Activated CD8-positive, alpha-beta T cell treated with anti-CD3 and anti-CD28 coated beads for 36 hours (primary cell): ENCODE measurements at places on chromosomes 12 and 14. TPM values are rescaled to one million over a fixed set of nuclear protein-coding genes. Genes with fewer than 3 reads are reported as not detected.

DCN gene
- total RNA-seq: not detected

CLEC4A gene
- total RNA-seq: 2.0 TPM

KLHL33 gene
- total RNA-seq: 0.54 TPM

NEUROD4 gene
- total RNA-seq: not detected

LRIG3 gene
- total RNA-seq: not detected

POTEG gene
- total RNA-seq: not detected

BORCS5 gene
- total RNA-seq: 32.9 TPM

FOXA1 gene
- not detected for total RNA-seq

TSPAN9 gene
- total RNA-seq: 0.07 TPM

TAMALIN gene
- 26.4 TPM for total RNA-seq

TSPAN19 gene
- not detected for total RNA-seq

DNA sequence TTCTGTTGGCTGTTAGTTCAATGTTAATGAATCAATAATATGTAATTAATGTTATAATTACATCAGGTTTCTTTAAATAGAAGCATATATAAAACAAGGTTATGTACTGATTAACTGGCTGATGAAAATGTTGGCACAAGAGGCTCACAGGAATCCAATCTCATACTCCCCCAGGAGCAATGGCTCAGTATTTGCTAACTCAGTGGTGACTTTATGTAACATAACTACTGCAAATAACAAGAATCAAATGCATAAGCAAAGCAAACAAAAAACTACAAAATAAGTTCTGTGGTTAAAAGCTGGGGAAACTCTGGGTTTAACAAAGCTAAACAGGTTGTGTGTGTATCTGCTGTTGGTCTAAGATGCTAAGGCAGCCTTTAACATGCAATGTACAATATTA is 27.7 kb upstream of the BBS10 start:
- peaks cover 6% of the 10 kb centered on the region for H3K4me1 ChIP-seq
- H3K27me3 ChIP-seq: no peaks in the 10 kb centered on the region
- DNase-seq: no peak
- no peak overlapping the region for H3K4me3 ChIP-seq
- no peak overlapping the region for H3K27ac ChIP-seq

GRCh38 chr12:31906557-31907301 is 52.5 kb upstream of the RESF1 start:
- no peak overlapping the region for H3K4me3 ChIP-seq
- peaks cover 19% of the 10 kb centered on the region for H3K36me3 ChIP-seq
- no peaks in the 10 kb centered on the region for H3K27me3 ChIP-seq
- no peak overlapping the region for H3K27ac ChIP-seq
- peaks cover 16% of the 10 kb centered on the region for H3K4me1 ChIP-seq

DNA sequence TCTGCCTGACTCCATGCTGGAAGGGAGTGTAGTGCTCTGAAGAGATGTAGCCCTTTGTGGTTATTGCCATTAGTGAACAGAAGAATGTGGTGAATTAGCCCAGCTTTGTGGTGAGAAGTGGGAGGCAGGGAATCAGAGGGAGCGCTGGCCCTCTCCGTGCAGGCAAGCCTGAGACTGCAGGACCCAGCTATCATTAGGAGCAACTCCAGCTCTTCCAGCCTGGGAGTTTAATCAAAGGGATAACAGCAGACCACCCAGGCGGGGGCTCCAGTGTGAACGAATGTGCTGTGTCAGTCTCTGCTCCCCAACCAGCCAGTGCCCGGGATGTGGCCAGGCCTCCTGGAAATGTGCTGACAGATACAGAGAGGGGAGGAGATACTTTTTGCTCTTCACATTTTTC is 142.7 kb downstream of the TTLL5 start:
- no peak overlapping the region for H3K4me3 ChIP-seq
- H3K36me3 ChIP-seq: peaks cover 25% of the 10 kb centered on the region
- no peak overlapping the region for H3K27ac ChIP-seq
- H3K27me3 ChIP-seq: no peaks in the 10 kb centered on the region

GRCh38 chr14:61774861-61775260 is 12.6 kb downstream of the SNAPC1 start:
- no peak for DNase-seq
- H3K4me3 ChIP-seq: no peak overlapping the region
- no peak overlapping the region for H3K27ac ChIP-seq
- peaks cover 22% of the 10 kb centered on the region for H3K4me1 ChIP-seq
- peaks cover 47% of the 10 kb centered on the region for H3K36me3 ChIP-seq

DNA sequence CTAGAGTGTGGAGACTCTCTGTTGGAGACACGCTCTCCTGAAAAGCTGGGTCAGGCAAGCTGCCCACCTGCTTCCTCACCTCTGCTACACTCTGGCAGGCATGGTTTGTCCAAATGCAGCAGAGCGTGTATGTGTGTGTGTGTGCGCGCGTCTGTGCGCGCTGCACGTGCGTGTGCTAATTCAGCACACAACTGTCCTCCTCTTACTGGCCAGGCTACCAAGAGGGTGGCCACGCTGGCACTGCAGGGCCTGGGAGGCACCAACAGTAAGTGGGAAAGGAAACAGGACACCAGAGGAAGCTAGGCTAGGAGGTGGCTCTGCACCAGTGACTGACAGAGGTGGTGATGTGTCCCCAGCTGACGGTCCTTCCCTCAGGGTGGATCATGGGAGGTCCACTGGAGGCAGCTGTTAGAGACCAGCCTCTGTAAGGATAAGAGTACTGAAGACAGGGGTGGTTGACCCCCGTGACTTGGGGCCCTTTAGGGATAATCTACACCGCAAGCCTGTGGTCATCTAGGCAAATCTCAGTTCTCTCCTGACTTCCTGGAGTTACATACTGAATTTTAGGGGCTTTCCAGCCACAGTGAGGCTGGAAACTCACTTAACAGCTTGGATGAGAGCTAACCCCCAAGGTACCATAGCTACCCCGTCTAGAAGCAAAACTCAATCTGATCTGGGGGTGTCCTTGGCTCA is 15.6 kb upstream of the TFCP2 start:
- H3K4me1 ChIP-seq: peaks cover 1% of the 10 kb centered on the region
- no peak overlapping the region for H3K27ac ChIP-seq
- no peak for DNase-seq
- H3K36me3 ChIP-seq: no peaks in the 10 kb centered on the region
- H3K27me3 ChIP-seq: no peaks in the 10 kb centered on the region

- no peak overlapping the region for H3K27ac ChIP-seq
- no peak overlapping the region for H3K4me3 ChIP-seq
- H3K36me3 ChIP-seq: no peaks in the 10 kb centered on the region
- no peak for DNase-seq
- no peaks in the 10 kb centered on the region for H3K27me3 ChIP-seq
- no peaks in the 10 kb centered on the region for H3K4me1 ChIP-seq
Observed at GRCh38 chr14:34733245-34733644, 18.9 kb upstream of the CFL2 start.

GRCh38 chr14:104689109-104689880 is at the start of gene INF2:
INF2 (plus strand) TSS chr14:104689618; CDS start chr14:104701366, 11,748 bp downstream.
- DNase-seq: peak; percentile 65
- H3K4me1 ChIP-seq: peaks cover 48% of the 10 kb centered on the region
- peak within 1 kb of the TSS; percentile 30 for H3K27ac ChIP-seq
- H3K27me3 ChIP-seq: no peaks in the 10 kb centered on the region
- no peaks in the 10 kb centered on the region for H3K36me3 ChIP-seq

- H3K36me3 ChIP-seq: no peaks in the 10 kb centered on the region
- no peak overlapping the region for H3K27ac ChIP-seq
- no peak for DNase-seq
Observed at GRCh38 chr12:20548611-20549010, 146.5 kb upstream of the SLCO1C1 start.

DNA sequence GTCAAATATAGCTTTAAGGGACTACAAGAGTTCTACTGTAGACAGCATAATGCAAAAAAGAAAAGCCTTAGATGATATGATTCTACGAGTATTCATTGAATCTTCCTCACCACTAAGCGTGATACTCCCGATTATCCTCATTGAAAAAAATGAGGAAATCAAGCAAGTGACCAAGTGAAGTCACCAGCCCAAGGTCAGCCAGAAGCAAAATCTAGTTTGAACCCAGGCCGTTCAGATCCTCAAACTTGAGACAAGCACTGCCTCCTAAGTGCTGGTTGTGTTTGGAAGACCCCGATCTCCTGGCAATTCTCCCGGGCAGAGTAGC is 845 bp downstream of the GIT2 start:
- no peak for DNase-seq
- H3K4me3 ChIP-seq: peak overlapping the region; percentile 89
- H3K36me3 ChIP-seq: peaks cover 14% of the 10 kb centered on the region
- H3K4me1 ChIP-seq: peaks cover 57% of the 10 kb centered on the region

DNA sequence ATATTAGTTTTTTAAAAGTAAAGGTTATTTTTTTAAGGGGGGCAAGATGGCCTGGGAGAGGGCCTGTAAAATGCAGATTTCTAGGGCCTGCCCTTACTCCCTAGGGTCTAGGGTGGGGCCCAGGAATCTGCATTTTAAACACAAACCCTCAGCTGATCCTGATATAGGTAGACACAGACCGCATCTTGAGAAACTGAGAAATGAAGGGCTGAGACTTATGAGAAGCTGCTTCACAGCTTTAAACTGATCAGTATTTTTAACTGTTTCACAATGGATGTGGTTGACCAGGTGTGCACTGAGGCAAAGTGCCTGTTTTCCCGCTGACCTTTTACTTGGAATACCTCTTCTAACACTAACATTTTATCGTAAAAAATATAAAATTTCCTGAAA is 84.0 kb downstream of the CCDC88C start:
- DNase-seq: no peak
- peak overlapping the region; percentile 38 for H3K27ac ChIP-seq
- peaks cover 41% of the 10 kb centered on the region for H3K36me3 ChIP-seq
- no peak overlapping the region for H3K4me3 ChIP-seq

DNA sequence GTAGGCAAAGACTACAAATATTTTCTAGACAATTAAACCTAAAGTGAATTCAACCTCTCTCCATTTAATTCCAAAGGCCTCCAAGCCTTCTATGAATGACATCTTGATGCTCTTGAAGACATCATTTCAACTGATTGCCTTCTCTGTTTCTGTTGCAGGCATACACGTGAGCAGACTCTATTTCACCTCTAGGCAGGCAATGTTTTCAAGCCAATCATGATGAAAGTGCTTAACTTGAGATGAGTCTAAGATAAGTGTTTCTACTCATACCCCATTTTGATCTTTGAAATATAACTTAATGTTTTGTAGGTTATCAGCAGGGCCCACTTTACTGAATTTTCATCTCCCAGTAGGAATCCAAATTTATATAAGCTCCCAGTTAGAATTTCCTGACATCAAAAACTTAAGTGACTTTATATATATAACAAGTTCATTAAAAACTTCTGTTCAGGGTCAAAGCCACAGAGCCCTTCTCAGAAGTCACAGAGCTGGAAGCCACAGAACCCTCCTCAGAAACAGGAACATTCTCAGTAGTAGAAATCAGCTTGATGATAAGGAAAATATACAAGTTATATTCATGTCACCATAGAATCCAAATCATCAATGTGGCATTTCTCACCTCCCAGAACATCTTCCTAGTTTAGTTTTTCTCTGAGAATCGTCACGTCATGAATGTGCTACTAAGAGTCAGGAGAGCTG is 108.5 kb downstream of the PHLDA1 start:
- no peak overlapping the region for H3K4me3 ChIP-seq
- H3K36me3 ChIP-seq: peaks cover 16% of the 10 kb centered on the region
- no peak for DNase-seq

DNA sequence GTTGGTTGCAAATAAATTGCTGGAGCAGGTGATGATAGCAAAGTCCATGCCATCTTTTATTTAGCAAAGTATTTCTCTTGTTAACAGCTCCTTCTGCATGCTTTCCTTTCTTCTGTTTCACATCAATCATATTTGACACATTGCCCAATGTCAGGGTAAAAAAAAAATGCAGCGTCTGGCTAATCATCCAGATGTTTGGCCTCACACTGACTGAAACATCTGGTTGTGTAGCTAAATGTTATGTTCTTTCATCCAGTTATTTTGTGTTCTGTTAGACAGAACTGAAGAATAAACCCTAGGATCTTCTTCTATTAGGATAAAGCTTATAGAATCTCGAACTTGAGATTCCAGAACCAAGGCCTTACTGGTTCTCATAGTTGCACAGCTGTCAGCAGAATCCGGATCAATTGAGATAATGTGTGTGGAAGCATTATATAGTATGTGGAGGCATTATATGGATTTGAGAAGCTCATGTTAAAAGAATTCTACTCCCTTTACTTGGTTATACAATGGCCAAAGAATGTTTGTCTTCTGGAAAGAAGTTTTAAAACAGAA is 859.2 kb downstream of the DIO2 start:
- no peak for DNase-seq
- H3K4me1 ChIP-seq: no peaks in the 10 kb centered on the region
- H3K27me3 ChIP-seq: no peaks in the 10 kb centered on the region
- no peak overlapping the region for H3K27ac ChIP-seq
- H3K36me3 ChIP-seq: no peaks in the 10 kb centered on the region
- no peak overlapping the region for H3K4me3 ChIP-seq

GRCh38 chr12:111785651-111786050 is 18.9 kb downstream of the ALDH2 start:
- no peak overlapping the region for H3K27ac ChIP-seq
- DNase-seq: no peak
- H3K27me3 ChIP-seq: no peaks in the 10 kb centered on the region

DNA sequence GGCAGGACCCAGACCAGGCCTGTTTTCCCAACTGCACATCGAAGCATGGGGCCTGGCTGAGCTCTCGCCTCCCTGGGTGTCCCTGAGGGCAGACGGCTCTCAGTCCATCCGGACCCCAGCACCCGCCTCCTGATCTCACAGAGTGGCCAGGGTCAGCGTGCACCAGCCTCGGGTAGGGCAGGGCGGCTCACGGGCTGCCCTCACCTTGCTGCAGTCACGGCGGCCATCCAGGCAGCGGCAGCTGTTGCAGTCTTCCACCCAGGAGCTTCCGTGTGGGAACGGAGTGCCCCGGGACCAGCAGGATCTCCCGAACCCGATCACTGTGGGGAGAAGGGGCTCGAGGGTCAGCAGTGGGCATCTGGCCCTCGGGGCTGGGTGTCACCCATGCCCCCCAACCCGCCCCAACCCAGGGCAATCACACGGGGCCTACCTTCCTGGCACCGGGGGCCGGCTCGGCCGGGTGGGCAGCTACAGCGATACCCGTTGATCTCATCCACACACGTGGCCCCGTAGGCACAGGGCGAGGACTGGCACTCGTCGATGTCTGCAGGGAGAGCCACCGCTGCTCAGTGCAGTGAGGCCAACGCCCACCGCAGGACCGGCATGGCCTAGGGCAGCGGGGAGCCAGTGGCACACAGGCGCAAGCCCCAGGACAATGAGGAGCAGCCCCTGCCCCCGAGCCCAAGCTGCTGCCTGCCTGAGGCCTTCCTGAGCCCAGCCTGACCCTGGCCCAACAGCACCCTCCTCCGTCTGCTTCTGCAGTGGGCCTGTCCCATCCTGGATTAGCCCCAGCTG is 22.2 kb downstream of the JAG2 start:
- DNase-seq: no peak
- H3K36me3 ChIP-seq: no peaks in the 10 kb centered on the region
- H3K4me1 ChIP-seq: no peaks in the 10 kb centered on the region

- peaks cover 78% of the 10 kb centered on the region for H3K27me3 ChIP-seq
- H3K36me3 ChIP-seq: no peaks in the 10 kb centered on the region
- H3K4me1 ChIP-seq: peaks cover 35% of the 10 kb centered on the region
- peak overlapping the region; percentile 74 for H3K4me3 ChIP-seq
Observed at GRCh38 chr14:60658211-60658690, 9.0 kb upstream of the SIX1 start.
